ENCODE measurements at places on chromosomes 4 and X. TPM values are rescaled to one million over a fixed set of nuclear protein-coding genes. Genes with fewer than 3 reads are reported as not detected.

GRCh38 chr4:185743722-185744487, 68.1 kb downstream of the SORBS2 start:
- no peak for DNase-seq

- no peak for DNase-seq
Observed at GRCh38 chr4:185654311-185654710, 119.0 kb upstream of the PDLIM3 start.

The SPACA5 gene
- total RNA-seq, result not detected

The ADH1A gene
- not detected for total RNA-seq

The TCEAL1 gene
- 48.2 TPM for total RNA-seq

Measured in right atrium auricular region (tissue), 2 donors.